ENCODE measurements at places on chromosomes 7 and 10. TPM values are rescaled to one million over a fixed set of nuclear protein-coding genes. Genes with fewer than 3 reads are reported as not detected.

PPP3CB gene
- total RNA-seq, result 42.3 TPM

KLLN gene
- total RNA-seq, result 0.34 TPM

HMX3 gene
- not detected for total RNA-seq

OR9A2 gene
- not detected for total RNA-seq

MYO3A gene
- not detected for total RNA-seq

GRID1 gene
- total RNA-seq, result not detected

DHTKD1 gene
- 15.5 TPM for total RNA-seq

TRUB1 gene
- 13.4 TPM for total RNA-seq

SPDYE11 gene
- total RNA-seq, result not detected

IKZF1 gene
- total RNA-seq, result 245 TPM

AZGP1 gene
- total RNA-seq, result not detected

ABCC2 gene
- total RNA-seq, result 0.62 TPM

SYT15B gene
- 0.12 TPM for total RNA-seq

SYNPO2L gene
- total RNA-seq, result not detected

TUBAL3 gene
- total RNA-seq, result not detected

CRHR2 gene
- not detected for total RNA-seq

GNAT3 gene
- not detected for total RNA-seq

ASB10 gene
- not detected for total RNA-seq

NRCAM gene
- total RNA-seq, result 1.0 TPM

SMKR1 gene
- total RNA-seq, result 2.3 TPM

WNT16 gene
- not detected for total RNA-seq

AGBL3 gene
- 2.2 TPM for total RNA-seq

SKIDA1 gene
- total RNA-seq, result 0.54 TPM

LIPJ gene
- not detected for total RNA-seq

NEUROG3 gene
- total RNA-seq, result 0.18 TPM

TMEM213 gene
- total RNA-seq, result not detected

GSAP gene
- 1.4 TPM for total RNA-seq
